ENCODE measurements at places on chromosomes 6 and 20.

DNA sequence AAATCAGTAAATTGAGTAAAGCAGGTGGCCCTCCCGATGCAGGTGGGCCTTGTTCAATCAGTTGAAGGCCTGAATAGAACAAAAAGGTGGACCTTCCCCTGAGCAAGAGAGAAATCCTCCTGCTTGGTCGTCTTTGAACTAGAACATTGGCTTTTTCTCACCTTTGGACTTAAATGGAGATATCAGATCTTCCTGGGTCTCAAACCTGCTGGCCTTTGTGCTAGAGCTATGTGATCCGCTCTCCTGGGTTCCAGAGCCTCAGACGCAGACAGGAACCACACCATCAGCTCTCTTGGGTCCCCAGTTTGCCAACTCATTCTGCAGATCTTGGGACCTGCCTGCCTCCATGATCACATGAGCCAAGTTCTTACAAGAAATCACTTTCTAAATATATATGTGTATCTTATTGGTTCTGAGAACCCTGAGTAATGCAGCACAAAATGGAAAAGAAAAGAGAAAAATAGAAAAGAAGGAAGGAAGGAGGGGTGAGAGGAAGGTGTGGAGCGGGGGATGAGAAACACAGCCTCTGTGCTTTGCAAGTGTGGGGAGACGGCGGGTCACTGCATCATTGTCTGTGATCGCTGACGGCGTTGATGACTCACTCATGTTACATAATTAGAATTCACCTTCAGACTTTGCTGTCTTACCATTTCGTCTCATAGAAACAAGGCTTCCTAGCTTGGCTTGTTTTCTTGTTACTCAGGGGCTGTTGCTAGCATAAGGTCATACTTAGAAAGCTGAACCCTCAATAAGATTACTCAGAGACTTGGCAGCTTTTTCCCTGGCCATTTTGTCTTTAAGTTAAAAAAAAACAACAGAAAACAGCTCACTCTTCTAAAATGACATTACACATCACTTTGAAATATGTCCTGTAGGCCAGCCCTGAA is 85.7 kb upstream of the NEDD9 start:
- DNase-seq: peak; percentile 59

DNA sequence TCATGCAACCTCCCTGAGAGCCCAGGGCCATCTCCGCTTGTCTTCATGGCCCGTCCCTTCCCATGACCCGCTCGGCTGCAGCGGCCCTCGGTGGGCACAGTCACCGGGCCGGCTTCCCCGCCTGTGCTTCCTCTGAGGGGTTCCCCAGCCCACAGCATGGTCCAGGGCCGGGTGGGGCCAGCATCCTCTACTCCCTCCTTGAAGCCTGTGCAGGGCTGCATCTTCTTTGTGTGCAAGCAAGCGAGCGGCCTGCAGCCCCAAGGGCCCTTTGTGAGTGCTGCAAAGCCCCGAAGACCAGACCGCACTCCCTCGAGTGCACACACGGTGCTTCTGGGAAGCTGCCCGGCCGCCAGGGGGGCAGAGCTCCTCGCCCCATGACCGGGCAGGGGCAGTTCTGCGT is 265.8 kb downstream of the TAF4 start:
- peak; percentile 35 for DNase-seq

DNA sequence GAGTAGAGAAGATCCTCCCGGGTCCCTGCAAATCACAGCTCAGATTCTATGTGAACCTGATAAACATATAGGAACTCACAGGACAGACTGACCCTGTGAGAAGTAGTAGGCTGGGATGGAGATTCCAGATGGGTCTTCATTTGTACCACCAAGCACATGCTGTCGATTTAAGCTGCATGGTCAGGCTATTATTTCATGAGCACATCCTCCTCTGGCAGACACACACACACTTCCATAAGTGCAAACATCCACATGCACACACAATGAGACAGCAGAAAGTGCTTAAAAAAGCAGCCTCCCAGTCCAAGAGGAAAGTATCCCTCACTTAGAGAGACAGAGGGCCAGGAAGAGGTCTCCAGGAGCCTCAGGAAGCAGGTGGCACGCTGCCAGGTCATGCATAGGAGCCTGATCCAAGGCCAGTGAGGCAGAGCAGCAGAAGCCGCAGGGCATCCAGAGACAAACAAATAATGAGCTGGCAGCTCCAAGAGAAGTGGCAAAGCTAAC is 131.8 kb downstream of the UNC5CL start:
- DNase-seq: no peak

- no peak for DNase-seq
Observed at GRCh38 chr6:135796643-135797305, 54.7 kb upstream of the PDE7B start.

- no peak for DNase-seq
Observed at GRCh38 chr6:13261464-13261994, 66.8 kb downstream of the TBC1D7 start.

- DNase-seq: no peak
Observed at GRCh38 chr6:43250992-43251373, 7.7 kb downstream of the TTBK1 start.

DNA sequence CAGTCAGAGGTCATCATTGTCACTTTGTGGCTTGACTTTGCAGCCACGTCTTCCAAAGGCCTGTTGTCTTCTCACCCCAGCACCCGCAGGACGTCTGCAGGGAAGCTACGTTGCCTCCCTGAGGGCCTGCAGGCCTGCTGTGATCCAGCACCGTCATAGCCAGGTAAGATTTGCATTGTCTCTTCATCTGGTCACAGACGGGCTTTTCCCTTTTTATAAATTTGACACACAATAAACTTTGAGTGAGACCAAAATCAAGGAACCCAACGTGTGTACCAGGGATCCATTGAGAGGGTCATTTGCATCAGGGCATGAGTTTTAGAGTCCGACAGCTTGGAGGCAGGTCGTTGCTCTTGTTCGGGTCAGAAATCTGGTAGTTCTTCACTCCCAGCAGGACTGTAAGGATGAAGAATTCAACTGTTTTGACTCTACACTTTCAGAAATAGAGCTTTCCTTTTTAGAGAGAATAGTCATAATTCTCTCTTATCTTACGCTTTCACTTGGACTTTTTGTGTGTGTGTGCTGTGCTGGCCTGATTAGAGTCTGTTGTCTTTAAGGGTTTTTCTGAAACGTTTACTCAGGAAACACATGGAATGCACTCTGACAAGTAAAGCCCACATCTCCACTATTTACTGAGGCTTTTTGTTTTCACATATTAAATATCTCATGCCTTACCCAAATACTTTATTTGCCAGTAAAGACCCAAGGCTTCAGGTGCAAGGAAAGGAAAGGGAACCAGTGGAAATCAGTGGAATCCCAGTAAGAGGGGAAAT is 177.2 kb upstream of the TAB2 start:
- no peak for DNase-seq

GRCh38 chr6:14945461-14946185 is 300.2 kb upstream of the JARID2 start:
- no peak for DNase-seq

GRCh38 chr6:72182337-72183246 is 296.2 kb downstream of the RIMS1 start:
- peak; percentile 70 for DNase-seq

DNA sequence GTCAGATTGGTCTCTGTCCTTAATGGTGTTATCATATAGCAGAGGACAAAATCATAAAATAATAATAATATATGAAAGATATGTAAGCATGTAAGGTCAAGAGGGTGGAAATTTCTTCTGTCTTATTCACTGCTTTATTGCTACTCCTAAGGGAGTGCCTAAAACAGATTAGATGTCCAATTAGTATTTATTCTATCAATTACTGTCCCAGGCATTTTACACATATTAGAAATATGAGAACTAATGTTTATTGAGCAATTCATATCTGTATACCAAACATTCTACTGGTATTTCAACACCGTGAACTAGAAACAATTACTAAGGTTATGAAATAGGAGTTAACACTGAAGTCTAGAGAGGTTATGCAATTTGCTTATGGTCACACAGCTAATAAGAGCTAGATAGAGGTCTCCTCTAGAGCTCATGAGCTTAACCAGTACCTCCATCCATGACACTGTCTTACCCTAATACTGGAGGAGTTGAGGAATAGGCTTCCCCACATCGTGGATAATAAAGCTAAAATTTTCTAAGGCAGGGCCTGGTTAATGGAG is 302.3 kb downstream of the PLCB1 start:
- DNase-seq: no peak

DNA sequence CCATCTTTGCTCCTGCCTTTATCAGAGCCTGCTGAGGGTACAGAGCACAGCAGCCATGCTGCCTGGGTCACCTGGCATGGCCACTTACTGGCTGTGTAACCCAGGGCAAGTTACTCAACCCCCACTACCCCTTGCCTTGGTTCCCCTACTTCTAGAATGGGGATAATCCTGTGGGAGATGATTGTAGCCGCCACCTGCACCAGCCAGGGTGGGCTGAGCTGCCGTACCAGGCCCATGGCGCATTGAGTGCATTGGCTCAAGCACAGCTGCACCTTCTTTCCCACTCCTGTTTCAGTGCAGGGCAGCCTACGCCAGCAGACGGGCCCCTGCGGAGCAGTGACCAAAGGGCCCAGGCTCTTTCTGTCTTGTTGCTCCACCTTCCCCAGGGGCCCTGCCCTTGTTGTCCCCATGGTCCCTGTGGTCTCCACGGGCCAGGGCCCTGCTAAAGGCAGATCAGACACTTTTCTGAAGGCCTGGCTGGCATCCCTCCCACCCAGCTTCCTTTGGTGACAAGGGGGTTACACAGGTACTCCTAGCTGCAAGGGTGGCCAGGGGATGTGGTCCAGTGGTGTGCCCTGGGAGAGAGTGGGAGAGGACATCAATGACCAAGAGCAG is 159.4 kb upstream of the MLN start:
- no peak for DNase-seq

DNA sequence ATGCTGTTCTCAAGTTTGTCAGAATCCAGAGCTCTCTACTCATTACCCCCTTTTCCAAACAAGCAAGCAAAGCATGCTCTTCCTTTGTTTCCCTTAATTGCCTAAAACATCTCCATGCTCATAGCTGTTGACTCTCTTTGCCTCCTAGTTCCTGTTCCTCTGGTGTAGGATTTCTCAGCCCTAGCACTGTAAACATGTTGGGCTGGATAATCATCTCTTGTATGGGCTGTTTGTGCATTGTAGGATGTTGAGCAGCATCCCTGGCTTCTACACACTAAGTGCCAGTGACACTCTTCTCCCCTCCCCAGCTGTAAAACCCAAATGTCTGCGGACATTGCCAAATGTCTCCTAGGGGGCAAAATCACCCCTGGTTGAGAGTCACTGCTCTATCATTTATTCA is 14.0 kb downstream of the PPARD start:
- DNase-seq: no peak

DNA sequence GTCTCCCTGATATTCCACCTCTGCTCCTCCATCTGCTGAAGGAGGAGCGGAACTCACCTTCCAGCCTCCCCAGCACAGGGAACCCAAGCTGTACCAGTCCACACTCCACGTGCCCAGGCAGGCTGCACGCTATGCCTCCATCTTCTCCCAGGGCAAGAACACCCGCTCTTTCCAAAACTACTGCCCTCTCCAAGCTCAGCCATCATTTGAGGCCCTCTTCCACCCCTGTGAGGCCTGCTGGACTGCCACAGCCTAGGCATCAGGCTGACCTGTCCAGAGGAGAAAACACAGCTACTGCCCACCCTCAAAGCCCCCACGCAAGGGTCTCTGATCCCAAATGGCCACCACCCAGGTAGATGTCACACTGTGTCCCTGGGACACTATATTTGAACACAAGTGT is 99.9 kb downstream of the PRND start:
- no peak for DNase-seq

GRCh38 chr6:116648156-116648555 is 20.4 kb downstream of the ZUP1 start:
- DNase-seq: no peak

GRCh38 chr20:44582311-44583025 is at the start of gene PKIG:
Gene PKIG, plus strand, starts transcription at chr20:44582579. Its CDS starts 31,978 bp downstream, at chr20:44614557.
- no peak for DNase-seq
